Nephron progenitor cell (in vitro differentiated cells): ENCODE measurements at places on chromosomes 2 and 18.

- no peak overlapping the region for H3K4me3 ChIP-seq
- no peak for DNase-seq
- no peak overlapping the region for H3K27ac ChIP-seq
- H3K36me3 ChIP-seq: no peaks in the 10 kb centered on the region
- peaks cover 20% of the 10 kb centered on the region for H3K4me1 ChIP-seq
These were observed 179.1 kb upstream of the LYPD1 start for GRCh38 chr2:132849118-132849517.

GRCh38 chr2:217713395-217714286, 289.2 kb downstream of the TNS1 start:
- peaks cover 5% of the 10 kb centered on the region for H3K36me3 ChIP-seq
- peaks cover 13% of the 10 kb centered on the region for H3K27me3 ChIP-seq
- no peak overlapping the region for H3K4me3 ChIP-seq
- no peak overlapping the region for H3K27ac ChIP-seq

DNA sequence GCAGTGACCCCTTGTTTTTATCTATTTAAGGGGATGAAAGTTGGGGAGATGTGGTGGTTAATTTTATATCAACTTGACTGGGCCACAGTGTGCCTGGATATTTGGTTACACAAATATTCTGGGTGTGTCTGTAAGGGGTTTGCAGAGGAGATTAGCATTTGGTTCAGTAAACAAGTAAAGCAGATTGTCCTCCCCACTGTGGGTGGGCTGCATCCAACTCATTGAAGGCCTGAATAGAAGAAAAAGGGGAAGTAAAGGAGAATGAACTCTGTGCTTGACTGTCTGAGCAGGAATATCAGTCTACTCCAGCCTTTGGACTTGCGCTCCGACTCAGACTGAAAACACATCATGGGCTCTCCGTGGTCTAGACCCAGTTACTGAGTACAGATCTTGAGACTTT, 80.9 kb downstream of the GCA start:
- no peaks in the 10 kb centered on the region for H3K36me3 ChIP-seq
- H3K27ac ChIP-seq: no peak overlapping the region
- DNase-seq: no peak
- no peaks in the 10 kb centered on the region for H3K4me1 ChIP-seq
- no peak overlapping the region for H3K4me3 ChIP-seq

GRCh38 chr2:207655000-207655399, 29.8 kb upstream of the METTL21A start:
- H3K36me3 ChIP-seq: no peaks in the 10 kb centered on the region
- H3K27ac ChIP-seq: no peak overlapping the region
- no peaks in the 10 kb centered on the region for H3K27me3 ChIP-seq
- H3K4me1 ChIP-seq: peaks cover 5% of the 10 kb centered on the region
- no peak for DNase-seq

DNA sequence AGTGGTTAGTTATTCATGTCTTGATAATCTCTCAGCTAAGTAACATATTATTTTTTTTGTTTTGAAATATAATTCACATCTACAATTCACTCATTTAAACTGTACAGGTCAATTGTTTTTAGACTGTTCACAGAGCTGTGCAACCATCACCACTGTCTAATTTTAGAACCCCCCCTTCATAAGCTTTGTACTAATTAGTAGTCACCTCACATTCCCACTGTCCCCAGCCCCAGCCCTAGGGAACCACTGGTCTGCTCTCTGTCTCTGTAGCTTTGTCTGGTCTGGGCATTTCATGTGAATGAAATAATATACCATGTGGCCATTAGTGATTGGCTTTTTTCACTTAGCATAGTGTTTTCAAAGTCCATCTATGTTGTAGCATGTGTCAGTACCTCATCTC, 55.3 kb downstream of the LCLAT1 start:
- no peak for DNase-seq
- no peak overlapping the region for H3K27ac ChIP-seq
- no peaks in the 10 kb centered on the region for H3K27me3 ChIP-seq
- H3K36me3 ChIP-seq: peaks cover 45% of the 10 kb centered on the region

DNA sequence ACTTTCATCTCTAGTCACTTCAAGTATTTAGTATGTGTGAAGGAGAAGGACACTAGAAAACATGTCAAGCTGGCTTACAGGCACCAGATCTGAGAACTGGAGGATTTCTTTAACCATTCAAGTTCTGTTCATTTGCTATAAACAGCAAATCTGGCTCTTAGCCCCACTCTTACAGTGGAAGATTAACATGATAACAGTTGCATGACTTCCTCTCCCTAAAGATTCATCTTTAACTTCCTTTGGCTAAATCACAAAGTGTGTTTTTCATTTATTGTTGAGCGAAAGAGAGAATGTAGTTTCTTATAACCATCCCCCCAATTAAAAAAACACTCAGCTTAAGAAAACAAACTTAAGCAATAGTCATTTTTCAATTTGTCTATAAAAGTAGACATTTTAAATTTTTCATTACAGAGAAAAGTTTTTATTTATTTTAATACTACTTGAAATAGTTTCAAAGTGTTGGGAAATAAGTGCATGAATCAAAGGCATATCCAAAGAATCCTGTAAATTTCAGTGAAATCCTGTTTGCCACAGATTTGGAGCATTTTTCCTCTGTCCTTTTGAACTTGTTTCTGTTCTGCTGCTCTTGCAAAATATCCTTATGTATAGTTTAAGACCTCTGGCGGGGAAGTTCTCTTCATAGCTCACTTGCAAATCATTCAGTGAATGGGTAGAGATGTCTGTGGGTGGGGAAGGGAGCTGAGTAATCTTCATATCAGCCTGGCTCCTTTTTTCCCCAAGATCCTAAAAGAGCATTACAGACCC, 241.0 kb upstream of the RBBP8 start:
- no peaks in the 10 kb centered on the region for H3K36me3 ChIP-seq
- DNase-seq: no peak
- no peaks in the 10 kb centered on the region for H3K4me1 ChIP-seq
- H3K27ac ChIP-seq: no peak overlapping the region
- peaks cover 3% of the 10 kb centered on the region for H3K27me3 ChIP-seq

DNA sequence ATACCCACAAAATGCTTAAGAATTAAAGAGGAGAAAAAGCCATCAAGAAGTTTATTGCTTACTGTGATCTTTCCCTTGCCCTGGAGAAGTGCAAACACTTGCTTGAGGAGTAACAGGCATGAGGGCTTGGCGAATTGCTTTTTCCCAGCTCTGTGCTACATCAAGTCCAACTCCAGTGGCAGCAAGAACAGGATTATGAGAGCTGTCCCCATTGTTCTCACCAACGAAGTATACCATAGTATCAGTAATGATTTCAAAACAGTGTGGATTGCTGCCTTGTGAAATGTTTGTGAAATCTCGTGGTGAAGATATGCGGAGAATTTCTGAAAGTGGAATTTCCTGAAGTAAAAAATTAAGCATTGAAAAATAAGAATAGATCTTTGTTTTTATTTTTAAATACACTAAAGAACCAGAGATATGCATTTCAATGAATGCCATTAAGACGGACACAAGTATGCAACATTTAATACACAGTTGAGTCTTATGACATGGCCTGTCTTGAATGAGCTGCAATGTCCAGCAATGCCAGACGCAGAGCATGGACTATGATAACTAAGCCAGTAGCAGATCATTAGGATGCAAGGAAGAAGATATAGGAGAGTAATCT, 43.0 kb downstream of the NDUFAF7 start:
- H3K27ac ChIP-seq: no peak overlapping the region
- H3K27me3 ChIP-seq: no peaks in the 10 kb centered on the region
- DNase-seq: no peak

- H3K36me3 ChIP-seq: no peaks in the 10 kb centered on the region
- H3K27me3 ChIP-seq: peaks cover 33% of the 10 kb centered on the region
- H3K4me3 ChIP-seq: no peak overlapping the region
- H3K4me1 ChIP-seq: peaks cover 30% of the 10 kb centered on the region
- no peak for DNase-seq
- no peak overlapping the region for H3K27ac ChIP-seq
These were observed 2.2 kb upstream of the SLC40A1 start for GRCh38 chr2:189582809-189583192.

GRCh38 chr2:12897181-12897580, 180.4 kb downstream of the TRIB2 start:
- DNase-seq: no peak
- H3K27ac ChIP-seq: no peak overlapping the region
- no peak overlapping the region for H3K4me3 ChIP-seq
- H3K27me3 ChIP-seq: peaks cover 3% of the 10 kb centered on the region

GRCh38 chr2:190668892-190669291, 20.0 kb downstream of the NAB1 start:
- no peak overlapping the region for H3K4me3 ChIP-seq
- no peaks in the 10 kb centered on the region for H3K27me3 ChIP-seq

DNA sequence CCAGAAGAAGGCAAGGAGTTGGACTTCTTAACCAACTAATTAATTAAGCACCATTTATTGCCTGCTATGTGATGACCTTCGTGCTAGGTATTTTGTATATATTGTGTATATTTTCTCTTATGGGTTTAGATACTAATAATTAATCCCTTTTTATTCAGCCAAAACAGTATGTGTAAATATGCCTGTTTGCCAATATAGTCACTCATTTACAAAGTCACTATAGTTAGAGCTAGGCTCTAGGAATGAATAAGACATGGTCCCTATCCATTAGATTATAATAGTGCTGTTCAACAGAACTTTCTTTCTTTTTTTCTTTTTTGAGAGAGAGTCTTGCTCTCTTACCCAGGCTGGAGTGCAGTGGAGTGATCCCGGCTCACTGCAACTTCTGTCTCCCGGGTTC, 51.4 kb downstream of the GREB1L start:
- H3K36me3 ChIP-seq: peaks cover 19% of the 10 kb centered on the region
- no peak for DNase-seq
- no peaks in the 10 kb centered on the region for H3K27me3 ChIP-seq

GRCh38 chr2:133459590-133459989, 108.7 kb downstream of the NCKAP5 start:
- no peaks in the 10 kb centered on the region for H3K36me3 ChIP-seq
- H3K27me3 ChIP-seq: no peaks in the 10 kb centered on the region
- H3K27ac ChIP-seq: no peak overlapping the region
- H3K4me1 ChIP-seq: no peaks in the 10 kb centered on the region

DNA sequence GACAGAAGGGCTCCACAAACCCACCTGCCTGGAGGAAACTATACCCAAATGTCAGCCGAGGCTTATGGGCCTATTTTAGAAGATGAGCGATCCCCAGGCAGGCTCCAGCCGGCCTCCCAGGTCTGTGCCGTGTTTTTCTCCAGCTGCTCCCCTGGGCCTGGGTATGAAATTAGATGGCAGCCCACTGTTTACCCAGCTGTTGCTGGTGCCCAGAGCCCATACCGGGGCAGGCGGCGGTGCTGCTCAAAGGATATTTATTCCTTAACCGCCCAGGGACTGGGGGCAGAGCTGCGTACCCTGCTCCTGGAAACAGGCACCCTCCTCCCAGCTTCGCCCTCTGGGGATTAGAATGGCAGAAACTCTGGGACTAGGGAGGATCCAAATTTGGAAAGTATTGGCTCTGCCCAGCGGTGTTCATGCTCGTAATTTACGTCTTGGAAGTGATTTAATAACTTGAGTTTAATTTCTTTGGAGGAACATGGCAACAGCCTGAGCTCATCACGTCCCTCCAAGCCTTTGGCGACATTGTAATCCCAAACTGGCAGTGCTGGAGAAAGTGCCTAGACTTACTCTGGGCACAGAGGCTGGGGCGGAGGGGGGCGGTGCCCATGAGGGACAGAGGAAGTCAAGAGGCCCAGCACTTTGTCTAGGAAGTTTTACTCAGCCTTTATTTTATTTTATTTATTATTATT, 199.2 kb downstream of the KLHL29 start:
- H3K36me3 ChIP-seq: no peaks in the 10 kb centered on the region
- no peak overlapping the region for H3K27ac ChIP-seq
- no peak overlapping the region for H3K4me3 ChIP-seq
- peaks cover 69% of the 10 kb centered on the region for H3K4me1 ChIP-seq
- DNase-seq: no peak

GRCh38 chr2:191678437-191679100, 633 bp downstream of the NABP1 start:
- peak overlapping the region; percentile 61 for H3K27ac ChIP-seq
- H3K27me3 ChIP-seq: no peaks in the 10 kb centered on the region
- peak overlapping the region; percentile 95 for H3K4me3 ChIP-seq
- peak; percentile 55 for DNase-seq
- H3K36me3 ChIP-seq: peaks cover 13% of the 10 kb centered on the region

DNA sequence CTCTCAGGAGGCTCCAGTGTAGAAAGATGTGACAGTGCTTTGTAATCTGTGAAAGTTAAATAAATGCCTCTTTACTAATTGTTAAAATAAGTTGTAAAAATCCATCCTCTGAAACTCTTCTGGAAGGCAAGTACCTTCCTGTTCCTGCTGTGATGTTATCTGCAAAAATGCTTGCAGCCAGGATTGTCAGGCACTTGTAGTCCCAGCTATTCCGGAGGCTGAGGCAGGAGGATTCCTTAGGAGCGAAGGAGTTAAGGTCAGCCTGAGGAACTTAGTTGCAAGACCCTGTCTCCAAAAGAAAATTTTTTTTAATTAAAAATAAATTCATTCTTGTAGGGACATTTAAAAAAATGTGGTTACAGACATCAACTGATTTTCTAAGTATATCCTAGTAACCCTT, 22.7 kb upstream of the BMPR2 start:
- no peak for DNase-seq
- no peak overlapping the region for H3K4me3 ChIP-seq
- no peak overlapping the region for H3K27ac ChIP-seq
- H3K4me1 ChIP-seq: no peaks in the 10 kb centered on the region

GRCh38 chr2:14628901-14629300, 3.6 kb upstream of the LRATD1 start:
- peaks cover 21% of the 10 kb centered on the region for H3K4me1 ChIP-seq
- no peaks in the 10 kb centered on the region for H3K36me3 ChIP-seq
- DNase-seq: no peak
- H3K4me3 ChIP-seq: no peak overlapping the region

DNA sequence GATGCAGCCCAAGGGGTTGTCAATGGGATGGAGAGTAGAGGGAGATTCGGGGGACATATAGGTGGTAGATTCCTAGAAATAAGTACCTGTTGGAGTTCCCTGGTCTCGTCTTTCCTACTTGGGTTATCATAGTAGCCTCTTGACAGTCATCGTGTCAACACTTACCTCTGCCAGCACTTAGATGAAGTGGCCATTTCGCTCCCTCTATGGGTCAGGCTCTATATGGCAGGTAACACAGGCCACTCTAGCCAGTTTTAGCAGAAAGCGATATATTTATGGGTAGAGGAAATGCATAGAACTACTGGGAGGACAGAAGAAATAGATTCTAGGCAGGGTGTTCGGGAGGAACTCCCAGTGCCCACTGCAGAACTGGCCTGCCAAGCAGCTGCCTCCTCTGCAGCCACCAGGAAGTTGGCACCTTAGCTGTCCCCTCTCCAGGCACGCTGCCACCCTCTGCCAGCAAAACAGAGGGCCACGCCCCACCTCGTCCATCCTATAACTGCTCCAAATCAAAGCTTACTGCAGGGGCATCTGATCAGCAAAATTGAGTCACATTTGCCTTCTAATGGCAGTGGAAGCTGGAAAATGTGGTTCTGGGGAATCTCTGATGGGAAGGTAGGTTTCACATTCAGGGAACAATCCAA, 181.3 kb downstream of the INSIG2 start:
- no peaks in the 10 kb centered on the region for H3K36me3 ChIP-seq
- DNase-seq: no peak
- peaks cover 2% of the 10 kb centered on the region for H3K27me3 ChIP-seq
- no peak overlapping the region for H3K4me3 ChIP-seq
- peaks cover 7% of the 10 kb centered on the region for H3K4me1 ChIP-seq

GRCh38 chr18:59324623-59324971, 6.1 kb upstream of the CPLX4 start:
- H3K36me3 ChIP-seq: peaks cover 36% of the 10 kb centered on the region
- H3K4me1 ChIP-seq: no peaks in the 10 kb centered on the region
- no peak overlapping the region for H3K27ac ChIP-seq
- no peak for DNase-seq
